ENCODE measurements at places on chromosomes 7 and 10.

- DNase-seq, result peak; percentile 37
Measured at GRCh38 chr10:38027986-38028385, 17.5 kb downstream of the ZNF33A start.

- DNase-seq, result no peak
Measured at GRCh38 chr10:126270111-126270510, 118.2 kb downstream of the ADAM12 start.

DNA sequence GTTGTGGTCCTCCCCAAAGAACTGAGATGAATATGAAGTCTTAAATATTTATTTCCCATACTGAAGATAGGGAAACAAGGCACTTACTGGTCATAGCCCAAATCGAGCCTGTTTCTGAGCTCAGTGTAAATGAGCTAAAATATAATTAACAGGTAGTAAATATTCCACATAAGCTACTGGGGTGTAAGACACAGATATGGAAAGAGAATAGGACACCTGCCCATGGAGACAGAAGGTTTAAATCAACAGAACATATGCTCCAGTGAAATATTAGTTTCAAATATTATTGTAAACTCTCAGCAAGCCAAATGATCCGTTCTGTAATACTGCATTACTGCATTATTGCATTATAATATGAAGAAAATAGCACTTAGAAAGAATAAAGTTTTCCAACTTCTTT, 537.9 kb downstream of the ANKRD7 start:
- DNase-seq, result no peak

- DNase-seq, result peak; percentile 43
Measured at GRCh38 chr7:78535655-78536054, 737.1 kb downstream of the PHTF2 start.

DNA sequence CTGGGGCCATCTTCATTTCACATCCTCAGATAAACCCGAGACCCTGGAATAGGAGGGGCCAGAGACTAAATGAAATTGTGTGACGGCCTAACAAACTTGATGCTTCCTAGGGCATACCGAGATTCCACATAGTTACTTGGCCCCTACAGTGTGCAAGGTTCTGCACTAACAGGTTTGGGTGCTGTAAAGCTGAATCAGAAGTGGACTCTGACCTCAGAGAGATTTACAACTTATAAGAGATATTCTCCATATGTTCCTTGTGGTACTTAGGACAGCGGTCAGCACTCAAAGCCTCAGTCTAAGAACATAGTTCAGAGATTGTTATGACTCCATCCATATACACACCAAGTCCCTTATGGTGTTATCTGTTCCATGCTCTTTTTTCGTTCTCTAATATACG, 55.1 kb upstream of the FHIP2A start:
- no peak for DNase-seq

DNA sequence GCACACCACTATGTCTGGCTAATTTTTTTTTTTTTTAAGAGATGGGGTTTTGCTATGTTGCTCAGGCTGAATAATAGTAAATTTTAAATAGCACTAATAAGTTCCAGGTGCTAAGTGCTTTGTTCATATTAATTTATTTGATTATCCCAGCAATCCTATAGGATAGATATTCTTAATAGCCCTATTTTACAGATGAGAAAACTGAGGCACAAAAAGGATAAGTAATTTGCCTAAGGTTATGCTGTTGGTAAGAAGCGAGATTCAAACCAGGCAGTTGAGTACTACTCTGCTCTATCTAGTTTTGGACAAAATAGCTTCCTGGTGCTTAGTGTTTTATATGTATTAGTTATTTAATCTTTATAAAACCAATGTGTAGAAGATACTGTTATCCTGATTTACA, 72.5 kb upstream of the STRIP2 start:
- DNase-seq, result no peak

- DNase-seq, result peak; percentile 11
Measured at GRCh38 chr10:26000971-26001370, 66.9 kb downstream of the MYO3A start.

- peak; percentile 13 for DNase-seq
Measured at GRCh38 chr7:86926732-86927131, 132.7 kb downstream of the ELAPOR2 start.

DNA sequence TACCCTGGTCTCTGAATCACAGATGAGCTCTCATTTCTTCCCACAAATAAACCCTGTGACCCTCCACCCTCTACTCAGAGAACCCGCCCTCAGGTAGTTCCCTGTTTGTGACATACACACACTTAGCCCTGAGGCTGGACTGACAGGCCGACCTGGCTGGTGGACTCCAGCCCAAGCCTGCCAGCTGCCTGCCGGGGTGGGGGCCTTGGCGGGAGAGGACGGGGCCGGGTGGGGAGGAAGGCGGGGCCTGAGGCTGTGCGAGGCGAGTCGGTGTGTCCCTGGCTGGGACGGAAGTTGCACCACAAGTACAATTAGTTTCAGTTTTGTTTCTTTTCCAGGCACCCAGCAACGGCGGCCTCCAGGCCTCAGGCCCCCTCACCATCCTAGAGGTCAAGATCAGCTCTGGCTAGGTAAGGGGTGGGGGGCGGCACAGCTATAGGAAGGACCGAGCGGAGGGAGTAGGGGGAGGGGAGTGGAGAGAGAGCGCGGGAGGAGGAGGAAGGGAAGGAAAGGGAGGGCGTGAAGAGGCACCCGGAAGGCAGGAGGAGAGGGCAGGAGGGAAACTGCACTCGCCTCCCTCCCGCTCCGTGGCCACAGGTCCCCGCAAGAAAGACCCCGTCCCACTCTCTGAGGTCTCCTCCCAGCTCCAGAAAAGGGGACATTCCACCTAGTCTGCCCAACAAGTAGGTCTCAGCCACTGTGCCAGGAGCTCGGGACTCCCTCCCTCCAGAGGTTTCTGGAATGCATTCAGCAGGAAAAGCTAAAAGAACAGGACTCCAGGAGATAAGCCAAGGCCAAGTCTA, at the start of gene TRIM56:
Gene TRIM56, plus strand, starts transcription at position 320 of the 803 bp plus-strand sequence. CDS start 1,832 bp downstream, outside the sequence.
- DNase-seq, result peak; percentile 92

DNA sequence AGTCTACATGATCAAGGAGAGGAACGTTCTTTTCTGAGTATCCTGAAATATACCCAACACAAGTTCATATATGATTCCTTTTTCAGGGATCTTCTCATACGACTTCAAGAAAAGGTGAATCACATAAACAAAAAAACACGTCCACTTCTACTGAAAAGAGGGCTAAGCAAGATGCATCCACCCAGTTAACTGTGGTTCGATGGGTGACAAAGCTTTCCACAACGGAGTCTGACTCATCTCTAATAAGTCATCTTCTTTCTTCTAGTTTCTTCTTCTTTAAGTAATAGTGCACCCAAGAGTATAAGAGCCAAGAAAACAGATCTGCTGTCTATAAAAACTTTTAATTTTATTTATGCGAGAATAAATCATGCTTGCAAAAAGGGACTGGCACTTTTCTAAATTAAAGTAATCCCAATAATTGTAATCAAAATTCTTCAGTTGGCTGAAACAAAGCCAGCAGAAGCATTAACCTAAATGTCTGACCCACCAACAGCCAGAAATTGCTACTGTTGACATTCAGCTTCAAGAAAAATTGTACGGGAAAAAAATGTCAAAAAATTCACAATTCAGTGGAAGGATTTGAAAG, 146.9 kb upstream of the ANK3 start:
- DNase-seq, result peak; percentile 78

- peak; percentile 12 for DNase-seq
Measured at GRCh38 chr10:13331646-13332045, 16.4 kb downstream of the SEPHS1 start.

- peak; percentile 82 for DNase-seq
Measured at GRCh38 chr10:3806603-3807002, 21.6 kb upstream of the KLF6 start.

DNA sequence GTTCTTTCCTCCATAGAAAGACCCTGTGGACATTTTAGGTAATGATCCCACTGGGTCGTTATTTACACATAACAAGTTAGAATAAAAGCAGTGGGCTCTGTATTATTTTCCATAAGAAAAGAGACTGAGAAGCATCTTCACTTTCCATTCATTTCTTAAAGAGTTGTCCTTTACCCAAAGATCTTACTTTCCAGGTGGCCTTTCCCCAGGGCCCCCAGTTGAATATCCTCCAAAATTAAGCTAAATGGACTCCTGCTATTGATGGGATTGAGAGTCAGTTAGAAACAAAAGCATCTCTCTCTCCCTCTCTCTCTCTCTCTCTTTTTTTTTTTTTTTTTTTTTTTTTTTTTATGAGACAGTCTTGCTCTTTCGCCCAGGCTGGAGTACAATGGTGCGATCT, 224.8 kb downstream of the KIAA1217 start:
- DNase-seq, result no peak

- DNase-seq, result peak; percentile 64
Measured at GRCh38 chr7:71735961-71736556, 604.1 kb downstream of the GALNT17 start.

DNA sequence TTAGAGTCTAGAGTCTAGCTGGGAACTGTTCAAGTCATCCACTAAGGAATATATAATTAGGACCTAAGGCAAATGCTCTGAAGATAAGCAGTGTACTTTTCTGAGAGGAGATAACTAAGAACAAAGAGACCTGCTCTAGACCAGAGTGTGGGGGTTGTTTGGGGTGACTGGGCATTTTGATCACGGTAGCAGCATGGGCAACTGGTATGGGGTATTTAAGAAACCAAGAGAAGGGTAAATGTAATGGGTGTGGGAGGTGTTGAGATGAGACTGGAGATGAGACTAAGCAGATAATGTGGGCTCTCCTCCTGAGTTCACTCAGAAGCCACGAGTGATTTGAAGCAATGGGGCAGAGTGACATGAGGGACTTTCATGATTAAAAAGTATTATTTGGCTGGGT, 1082.9 kb downstream of the GATA3 start:
- DNase-seq, result no peak

GRCh38 chr7:28409716-28410627, 2.3 kb upstream of the CREB5 start:
- peak; percentile 53 for DNase-seq

DNA sequence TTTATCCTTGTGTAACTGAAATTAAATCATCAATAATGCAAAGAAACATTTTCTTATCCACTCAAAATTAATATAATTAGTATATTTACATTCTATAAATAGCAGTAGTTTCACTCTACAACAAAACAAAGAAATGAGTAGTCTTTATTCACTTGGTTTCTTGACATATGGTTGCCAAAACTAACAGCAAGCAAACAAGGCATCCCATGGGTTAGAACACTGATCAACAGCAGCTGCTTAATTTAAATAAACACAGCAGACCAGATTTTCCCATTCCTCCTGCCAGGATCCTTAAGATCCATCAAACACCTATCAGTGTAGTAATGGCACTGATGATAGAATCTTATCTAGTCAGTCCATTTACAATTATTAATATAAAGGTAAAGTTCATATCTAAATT, 22.1 kb downstream of the NCAPG2 start:
- no peak for DNase-seq

DNA sequence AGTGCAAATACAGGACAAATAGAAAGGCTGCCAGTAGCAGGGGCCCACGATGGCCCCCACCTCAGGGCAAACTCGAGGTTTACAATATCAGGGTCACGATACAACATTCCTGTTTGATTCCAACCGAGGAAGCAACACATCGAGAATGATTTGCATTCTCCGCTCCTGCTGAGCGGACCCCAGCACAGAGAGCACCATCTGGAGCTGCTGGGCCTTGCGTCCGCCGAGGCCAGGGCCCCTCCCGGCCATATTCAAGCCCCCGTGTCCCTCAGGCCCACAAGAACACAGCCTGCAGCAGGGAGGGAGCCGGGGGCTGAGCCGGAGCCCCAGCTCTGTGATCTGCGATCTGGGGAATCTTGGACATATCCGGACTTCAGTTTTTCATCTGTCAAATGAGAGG, 84.3 kb downstream of the PRKAG2 start:
- no peak for DNase-seq

DNA sequence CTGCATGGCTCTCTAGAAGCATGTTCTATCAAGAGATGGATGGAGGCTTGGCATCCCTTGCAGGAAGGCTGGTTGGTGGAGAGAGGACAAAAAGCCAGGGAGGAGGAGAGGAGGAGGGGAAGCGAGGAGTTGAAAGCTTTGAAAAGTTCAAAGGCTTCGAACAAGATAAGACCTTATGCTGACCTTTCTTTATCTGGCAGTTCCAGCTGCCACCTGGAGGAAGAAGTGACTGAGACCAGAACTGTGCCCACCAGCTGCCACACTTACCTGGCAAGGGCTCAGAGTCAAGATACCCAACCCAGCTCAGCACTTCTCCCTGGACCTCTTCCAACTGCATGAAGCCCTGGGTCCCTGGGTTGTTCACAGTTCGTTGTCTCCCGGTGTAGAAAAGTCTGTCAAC, 14.8 kb downstream of the CCL24 start:
- DNase-seq, result no peak

DNA sequence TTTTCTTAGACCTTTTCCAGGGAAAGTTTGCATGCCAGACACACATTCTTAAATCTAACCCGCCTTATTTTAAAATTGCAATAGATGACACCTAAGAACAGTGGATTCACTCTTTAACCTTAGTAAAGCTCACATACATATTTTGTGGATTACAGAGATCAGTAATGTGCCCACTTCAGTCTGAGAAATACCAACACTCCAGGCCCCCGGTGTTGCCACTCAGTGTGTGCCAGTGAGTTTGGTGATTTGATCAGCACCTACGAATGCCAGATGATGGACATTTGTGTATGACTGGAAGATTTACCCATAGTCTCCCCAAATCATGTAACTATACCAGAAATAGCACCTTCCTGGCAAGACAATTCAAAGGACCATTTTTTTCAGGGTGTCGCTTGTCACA, 2.6 kb downstream of the LRRN3 start:
- DNase-seq, result no peak

DNA sequence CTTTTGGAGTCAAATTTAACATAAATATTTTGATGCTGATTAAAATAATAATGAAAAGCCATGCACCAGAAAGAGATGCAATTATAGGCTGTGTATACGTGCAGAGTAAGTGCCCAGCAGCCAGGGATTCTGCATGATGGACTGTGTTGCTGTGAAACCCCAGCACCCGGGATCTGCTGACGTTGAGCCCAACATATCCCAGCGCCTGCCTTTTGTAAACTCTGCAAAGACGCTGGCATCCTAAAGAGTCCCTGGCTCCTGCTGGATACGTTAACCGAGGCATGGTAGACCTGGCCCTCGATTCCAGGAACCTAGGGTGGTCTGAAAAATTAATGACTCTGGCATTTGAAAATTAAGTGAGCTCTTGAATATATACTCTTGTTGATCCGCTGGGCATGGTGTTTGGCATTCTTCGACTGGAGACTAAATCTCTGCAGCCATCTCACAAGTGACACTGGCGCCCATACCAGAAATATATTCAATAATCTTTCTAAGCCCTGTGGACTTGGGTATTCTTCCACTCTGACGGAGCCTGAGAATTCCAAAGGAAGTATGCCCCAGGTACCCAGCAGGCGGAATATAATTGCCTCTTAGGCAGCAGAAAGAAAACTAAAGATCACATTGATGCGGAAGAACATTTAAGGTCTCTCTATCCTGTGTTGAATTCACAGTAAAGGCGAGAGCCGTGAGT, 191.2 kb upstream of the SH2B2 start:
- DNase-seq, result no peak

DNA sequence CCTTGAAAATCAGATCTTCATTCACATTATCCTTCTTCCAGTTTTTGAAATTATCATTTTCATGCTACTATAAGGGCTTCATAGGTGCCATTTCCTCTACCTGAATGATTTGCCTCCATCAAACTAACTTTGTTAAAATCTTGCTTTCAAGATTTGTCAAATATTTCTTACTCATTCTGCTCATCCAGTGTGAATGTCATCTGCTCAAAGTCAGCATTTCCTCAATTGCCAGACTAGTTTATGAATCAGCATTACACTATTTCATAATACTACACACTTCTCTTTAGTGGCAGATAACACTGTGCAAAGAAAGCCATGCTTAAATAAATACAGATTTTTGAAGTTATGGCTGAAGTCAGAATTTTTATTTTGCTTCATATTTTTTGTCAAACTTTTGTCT, 21.3 kb upstream of the LIPF start:
- no peak for DNase-seq

GRCh38 chr7:134703782-134704181, 57.1 kb downstream of the BPGM start:
- DNase-seq, result peak; percentile 79

Data from M059J (cell line).